KG1 (cell line): ENCODE measurements at places on chromosomes 16 and 17.
A peak's percentile ranks its signal among the peaks of the same experiment; 100 is the strongest.

GRCh38 chr17:4796552-4796920, 572 bp downstream of the PSMB6 start:
- no peak for DNase-seq

- DNase-seq = no peak
Measured at GRCh38 chr17:38425031-38425430, 3.2 kb upstream of the ARHGAP23 start.

GRCh38 chr16:23368469-23368868, 66.4 kb downstream of the SCNN1B start:
- DNase-seq = no peak

DNA sequence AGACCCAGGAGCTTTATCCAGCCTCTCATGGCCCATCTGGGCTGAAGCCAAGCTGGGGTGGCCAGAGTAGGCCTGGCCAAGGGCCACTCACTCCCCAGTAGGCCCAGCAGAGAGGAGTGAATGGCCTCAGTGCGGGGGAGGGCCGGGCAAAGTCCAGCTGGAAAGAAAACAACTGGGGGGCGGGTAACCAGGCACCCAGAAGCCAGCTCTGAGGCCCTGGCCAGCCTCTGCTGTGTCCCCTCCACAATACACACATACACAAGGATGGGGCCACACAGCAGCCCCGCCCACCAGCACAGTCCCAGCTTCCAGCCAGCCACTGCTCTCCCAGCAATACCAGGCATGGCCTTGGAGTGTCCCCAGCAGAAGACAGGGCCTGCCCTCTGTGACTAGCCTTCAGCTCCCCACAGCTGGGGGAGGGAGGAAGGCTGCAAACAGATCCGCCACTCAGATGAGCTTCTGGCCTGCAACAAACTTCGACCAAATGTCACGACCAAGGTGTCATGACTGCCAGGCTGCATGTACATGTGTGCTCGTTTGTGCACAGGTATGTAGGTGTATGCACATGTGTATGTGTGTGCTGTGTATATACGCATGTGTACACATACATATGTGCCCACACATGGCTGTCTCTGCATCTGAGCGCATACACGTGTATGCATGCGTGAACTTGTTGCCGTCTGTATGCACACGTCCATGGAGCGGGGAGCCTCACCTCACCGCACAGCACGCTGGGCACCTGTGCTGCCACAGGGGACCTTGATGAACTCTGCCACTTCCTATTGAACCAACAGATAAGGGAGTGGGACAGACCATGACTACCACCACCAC, 5.0 kb downstream of the CARHSP1 start:
- DNase-seq = no peak

- DNase-seq = no peak
Measured at GRCh38 chr17:41691031-41691777, 2.5 kb downstream of the EIF1 start.

DNA sequence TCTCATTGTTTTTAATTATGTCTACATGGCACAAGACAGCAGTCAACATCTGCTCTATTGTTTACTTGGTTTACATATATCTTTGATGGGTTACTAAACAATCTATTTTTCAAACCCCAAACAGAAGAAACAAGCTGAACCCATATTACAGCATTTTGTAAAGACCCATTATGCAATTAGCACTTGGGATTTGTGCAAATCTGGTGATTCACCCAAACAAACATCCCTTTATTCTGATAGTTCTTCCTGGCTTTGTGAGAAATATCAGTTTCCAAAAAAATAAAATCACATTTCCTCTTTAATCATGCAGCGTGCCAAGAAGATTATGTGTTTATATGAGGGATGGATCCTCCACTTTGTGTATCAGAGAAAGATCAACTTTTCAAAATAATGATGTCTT, 16.8 kb upstream of the RBFOX1 start:
- DNase-seq = no peak

DNA sequence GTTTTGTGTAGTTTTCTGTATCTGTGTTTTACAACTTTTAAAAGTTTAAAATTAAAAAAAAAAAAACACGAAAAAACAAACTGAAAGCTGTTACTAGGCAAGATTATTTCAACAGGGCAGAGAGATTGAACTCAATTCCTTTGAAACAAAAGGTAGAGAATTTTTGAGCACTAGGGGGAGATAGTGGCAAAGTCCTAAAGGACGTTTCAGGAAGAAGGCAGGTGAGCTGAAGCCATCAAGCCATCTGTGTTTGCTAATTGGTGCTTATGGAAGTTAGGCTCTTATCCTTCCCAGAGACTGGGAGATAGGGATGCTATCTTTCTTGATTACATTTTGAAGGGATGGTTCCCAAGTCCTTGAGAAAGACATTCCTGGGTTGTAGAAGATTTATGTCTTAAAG, 70.6 kb upstream of the CLEC3A start:
- DNase-seq = peak; percentile 1

GRCh38 chr17:66397486-66397885, 95.1 kb downstream of the PRKCA start:
- no peak for DNase-seq

DNA sequence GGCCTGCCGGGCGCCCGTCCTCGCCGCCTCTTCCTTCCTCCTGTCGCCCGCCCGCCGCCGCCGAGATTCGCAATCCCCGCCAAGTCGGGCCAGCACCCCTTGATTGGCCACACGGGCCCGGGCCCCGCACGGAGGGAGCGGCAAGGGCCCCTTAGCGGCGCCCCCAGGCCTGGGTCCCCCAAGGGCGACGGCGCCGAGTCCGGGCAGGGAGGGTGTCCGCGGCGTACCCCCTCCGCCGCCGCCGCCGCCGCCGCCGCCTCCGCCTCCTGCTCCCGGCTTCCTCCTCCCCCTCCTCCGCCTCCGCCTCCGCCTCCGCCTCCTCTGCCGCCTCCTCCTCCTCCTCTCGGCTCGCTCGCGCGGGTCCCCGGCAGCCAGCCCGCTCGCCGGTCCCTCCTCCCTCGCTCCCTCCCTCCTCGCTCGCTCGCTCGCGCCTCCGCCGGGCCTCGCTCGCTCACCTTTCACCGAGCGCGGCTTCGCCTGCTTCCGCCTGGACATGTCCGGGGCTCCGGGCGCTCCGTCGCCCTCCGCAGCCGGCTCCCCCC, 561 bp downstream of the ZNF423 start:
- DNase-seq = no peak

DNA sequence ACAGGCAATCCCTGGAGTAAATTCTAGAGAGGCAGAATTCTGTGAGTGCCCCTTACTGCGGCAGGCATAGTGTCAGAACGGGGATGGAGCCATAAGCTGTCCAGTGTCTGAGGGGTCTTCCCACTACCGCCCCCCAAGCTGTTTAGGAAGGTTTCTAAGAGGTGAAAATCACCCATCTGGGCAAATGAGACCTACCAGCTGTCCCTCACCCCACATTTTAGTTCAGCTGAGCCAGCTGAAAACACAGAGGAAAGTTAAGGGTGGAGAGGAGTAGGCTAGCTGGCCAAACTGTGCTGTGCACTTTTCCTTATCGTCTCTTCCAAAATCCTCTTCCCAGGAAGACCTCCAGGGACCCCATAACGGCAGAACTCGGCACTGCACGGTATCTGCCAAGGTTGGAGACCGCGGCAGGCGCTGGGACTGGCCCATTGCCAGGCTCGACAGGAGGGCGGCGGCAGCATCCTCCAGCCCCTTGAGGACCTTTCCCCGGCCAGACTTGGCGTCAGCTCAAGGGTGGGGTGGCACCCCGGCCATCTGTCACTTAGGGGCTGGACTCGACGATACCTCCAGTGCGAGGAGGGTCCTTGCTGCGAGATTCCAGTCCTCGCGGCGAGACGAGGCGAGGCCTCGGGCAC, 955 bp downstream of the ACLY start:
- no peak for DNase-seq

DNA sequence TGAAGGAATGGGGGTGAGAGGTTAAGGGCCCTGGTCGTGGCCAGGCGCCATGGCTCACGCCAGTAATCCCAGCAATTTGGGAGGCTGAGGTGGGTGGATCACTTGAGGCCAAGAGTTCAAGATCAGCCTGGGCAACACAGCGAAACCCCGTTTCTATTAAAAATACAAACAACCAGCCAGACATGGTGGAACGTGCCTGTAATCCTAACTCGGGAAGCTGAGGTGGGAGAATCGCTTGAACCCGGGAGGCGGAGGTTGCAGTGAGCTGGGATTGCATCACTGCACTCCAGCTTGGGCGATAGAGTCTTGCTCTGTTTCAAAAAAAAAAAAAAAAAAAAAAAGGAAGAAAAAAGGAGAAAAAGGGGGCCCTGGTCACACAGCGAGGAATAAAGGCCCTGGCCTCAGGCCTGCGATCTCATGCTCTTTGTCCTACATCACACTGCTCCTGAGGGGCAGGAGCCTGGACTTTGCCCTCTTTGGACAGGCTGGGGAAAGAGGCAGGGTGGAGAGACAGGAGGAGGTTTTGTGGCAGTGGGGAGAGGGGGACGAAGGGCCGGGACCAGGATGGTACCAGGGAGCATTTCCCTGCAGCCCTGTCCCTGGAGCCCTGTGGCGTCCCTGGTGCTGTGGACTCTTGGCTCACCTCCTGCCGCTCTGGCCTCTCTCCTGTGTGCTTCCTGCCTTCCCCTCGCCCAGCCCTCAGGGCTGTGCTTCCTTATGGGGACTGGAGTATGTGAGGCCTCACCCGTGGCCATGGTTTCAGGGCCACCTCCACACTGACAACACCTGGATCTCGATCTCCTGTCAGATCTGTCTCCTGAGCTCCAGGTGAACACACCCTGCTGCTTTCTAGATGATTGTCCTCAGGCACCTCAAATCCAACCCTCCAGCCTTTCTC, 19.7 kb upstream of the SLC25A19 start:
- DNase-seq = no peak

- no peak for DNase-seq
Measured at GRCh38 chr16:64390102-64390501, 731.8 kb downstream of the CDH11 start.

DNA sequence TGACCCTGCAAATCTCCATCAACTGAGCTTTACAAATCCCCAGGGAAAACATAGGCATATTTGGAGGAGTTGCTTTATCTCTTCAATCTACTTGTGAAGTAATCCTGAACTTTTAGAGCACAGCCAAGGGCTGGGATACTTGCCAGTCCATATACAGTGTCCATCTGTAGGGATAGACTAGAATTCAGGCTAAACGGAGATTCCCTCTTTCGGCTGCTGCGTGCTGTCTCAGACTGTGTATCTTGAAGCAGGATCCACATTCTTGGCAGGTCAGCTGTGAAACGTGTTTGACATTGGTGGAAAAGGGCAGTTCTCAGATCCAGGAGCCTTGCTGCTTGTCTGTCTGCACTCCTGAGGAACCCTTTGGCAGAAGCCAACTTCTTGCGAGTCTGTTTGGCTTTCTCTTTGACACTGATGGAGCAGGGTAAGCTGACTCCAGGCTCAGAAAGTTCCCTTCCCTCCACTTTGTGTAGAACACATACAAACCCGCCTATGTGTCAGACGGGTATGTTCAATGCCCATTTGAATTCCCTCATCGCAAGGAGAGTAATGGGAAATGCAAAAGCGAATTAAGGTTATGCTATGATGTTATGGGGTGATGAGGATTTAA, 221.8 kb downstream of the MAP2K4 start:
- no peak for DNase-seq

GRCh38 chr17:30173649-30174048, 57.0 kb downstream of the NSRP1 start:
- no peak for DNase-seq

GRCh38 chr17:4542003-4542725, 13.0 kb downstream of the MYBBP1A start:
- DNase-seq = no peak

- DNase-seq = no peak
Measured at GRCh38 chr16:89511374-89511773, 3.2 kb downstream of the SPG7 start.

DNA sequence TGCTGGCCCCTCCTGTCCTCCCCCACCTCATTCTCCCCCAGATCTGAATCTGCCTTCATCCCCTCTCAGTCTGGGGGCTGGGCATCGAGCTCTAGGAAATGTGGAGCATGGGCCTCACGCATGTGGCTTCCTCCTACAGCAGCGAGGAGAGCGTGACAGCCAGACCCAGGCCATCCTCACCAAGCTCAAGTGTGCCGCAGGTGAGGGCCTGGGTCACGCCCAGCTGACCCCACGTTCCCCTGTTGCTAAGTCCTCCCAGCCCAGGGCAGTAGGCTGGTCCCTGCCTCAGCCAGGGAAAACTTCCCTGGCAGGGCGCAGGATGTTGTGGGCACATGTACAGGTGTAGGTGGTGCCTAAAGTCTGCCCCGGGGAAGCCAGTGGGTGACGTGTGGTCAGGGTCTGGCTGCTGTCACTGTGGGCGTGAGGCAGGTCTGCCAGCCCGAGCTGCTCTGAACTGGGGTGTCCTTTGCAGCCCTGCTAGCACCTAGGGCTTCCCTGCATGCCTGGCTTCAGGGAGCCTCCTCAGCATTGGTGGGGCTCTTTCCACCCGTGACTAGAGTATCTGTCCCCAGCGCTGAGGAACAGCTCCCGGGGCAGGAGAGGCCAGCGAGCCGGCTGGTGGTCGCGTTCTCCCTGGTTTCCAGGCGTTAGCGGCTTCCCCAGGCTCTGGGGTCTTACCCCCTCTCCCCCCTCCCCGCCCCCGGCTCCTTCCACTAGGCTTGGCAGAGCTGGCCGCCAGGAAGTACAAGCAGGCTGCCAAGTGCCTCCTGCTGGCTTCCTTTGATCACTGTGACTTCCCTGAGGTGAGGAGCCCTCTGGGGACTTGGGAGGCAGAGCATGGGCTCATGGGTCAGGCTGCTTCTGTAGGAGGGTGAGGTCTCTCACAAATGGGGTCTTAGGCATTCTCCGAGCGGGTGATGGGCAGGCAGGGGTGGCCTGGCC, 3.6 kb downstream of the GPS1 start:
- no peak for DNase-seq

DNA sequence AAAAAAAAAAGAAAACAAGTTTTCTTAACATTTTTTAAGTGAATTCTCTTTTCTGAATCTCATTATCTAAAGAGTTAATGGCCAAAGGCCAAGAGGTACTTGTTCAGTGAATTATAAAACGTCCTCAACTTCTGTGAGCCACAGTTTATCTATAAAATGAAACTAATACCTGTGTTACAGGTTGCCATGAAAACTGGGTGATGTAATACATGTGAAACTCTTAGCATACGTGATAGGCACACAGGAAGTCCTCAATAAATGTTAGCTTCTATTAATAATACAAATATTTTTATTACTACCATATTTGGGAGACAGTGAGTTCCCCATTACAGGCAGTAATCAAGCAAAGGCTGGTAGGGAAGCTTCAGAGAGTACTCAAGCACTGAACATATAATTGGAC, 13.5 kb upstream of the INPP5K start:
- DNase-seq = no peak

- no peak for DNase-seq
Measured at GRCh38 chr17:32222621-32223020, 43.0 kb upstream of the RHBDL3 start.

- DNase-seq = no peak
Measured at GRCh38 chr16:49782405-49782804, 73.5 kb downstream of the ZNF423 start.

GRCh38 chr17:43135454-43135819, 10.3 kb upstream of the BRCA1 start:
- DNase-seq = no peak

GRCh38 chr17:69960755-69961154, 114.3 kb upstream of the KCNJ16 start:
- no peak for DNase-seq

- DNase-seq = peak; percentile 43
Measured at GRCh38 chr17:79400989-79401703, 209.7 kb downstream of the RBFOX3 start.

- DNase-seq = no peak
Measured at GRCh38 chr17:79607940-79608623, 2.8 kb downstream of the RBFOX3 start.
